ENCODE measurements at places on chromosomes 3 and 15. TPM values are rescaled to one million over a fixed set of nuclear protein-coding genes. Genes with fewer than 3 reads are reported as not detected.

DNA sequence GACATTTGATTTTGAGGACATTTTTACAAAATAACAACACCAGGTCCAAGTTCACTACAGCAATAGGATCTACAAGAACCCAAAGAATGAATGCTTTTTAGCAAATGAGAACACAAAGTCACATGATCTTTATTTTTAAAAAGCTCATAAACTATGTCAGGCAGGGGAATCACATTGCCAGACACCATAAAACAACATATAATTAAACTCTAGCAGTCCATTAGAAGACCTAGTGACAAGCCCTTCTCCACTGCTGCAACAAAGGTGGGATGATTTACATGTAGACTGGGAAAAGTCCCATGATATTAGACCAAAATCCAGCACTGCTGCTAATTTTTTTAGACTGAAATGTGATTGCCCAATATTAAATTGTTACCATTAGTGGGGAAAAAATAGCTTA is 92.6 kb downstream of the FHIT start:
- H3K27ac ChIP-seq: no peak overlapping the region
- H3K4me1 ChIP-seq: no peaks in the 10 kb centered on the region
- H3K27me3 ChIP-seq: no peaks in the 10 kb centered on the region

DNA sequence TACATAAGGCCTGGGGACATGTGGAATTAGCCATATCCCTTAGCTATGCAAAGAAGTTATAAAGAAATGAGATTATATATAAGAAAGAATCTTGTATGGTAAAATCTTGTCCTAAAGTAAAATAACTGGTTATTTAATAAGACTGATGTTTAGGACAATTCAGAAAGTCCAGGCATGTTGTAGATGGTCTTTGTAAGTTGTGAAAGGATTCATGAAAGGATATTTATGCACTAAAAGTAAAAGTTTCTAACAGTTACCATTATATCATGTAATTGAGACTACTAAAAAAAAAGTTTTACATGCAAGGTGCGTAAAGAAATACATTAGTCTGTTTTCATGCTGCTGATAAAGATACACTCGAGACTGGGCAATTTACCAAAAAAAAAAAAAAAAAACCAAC is 146.3 kb downstream of the FMN1 start:
- no peak for DNase-seq
- no peaks in the 10 kb centered on the region for H3K27me3 ChIP-seq
- no peaks in the 10 kb centered on the region for H3K4me1 ChIP-seq
- H3K27ac ChIP-seq: no peak overlapping the region
- H3K4me3 ChIP-seq: no peak overlapping the region
- H3K36me3 ChIP-seq: no peaks in the 10 kb centered on the region

The KNG1 gene
- polyA plus RNA-seq: not detected

The ITIH1 gene
- not detected for polyA plus RNA-seq

Measured in immature natural killer cell (primary cell).